ENCODE measurements at places on chromosomes 1 and 21.

DNA sequence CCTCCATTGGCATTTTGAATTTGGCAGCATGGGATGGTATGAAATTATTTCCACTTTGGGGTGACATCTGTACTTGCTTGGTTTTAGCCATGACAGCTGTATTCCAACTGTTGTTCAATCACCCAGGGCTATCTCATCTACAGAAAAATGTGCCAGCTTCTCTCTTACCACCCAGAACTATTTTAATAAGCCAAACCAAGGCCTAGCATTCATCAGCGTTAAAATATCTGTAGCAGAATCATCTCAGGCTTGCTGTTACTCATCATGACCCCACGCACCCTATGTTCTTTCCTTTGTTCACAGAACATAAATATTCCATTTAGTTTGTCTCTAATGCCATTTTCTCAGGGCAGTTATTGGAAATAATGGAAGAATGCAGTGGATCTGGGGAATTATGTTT lies 49.8 kb downstream of the GIPC2 start:
- no peaks in the 10 kb centered on the region for H3K36me3 ChIP-seq
- peaks cover 41% of the 10 kb centered on the region for H3K4me1 ChIP-seq
- no peak for DNase-seq
- no peaks in the 10 kb centered on the region for H3K27me3 ChIP-seq
- H3K27ac ChIP-seq: peak overlapping the region; percentile 95

GRCh38 chr1:92274939-92275338 lies 23.8 kb downstream of the GLMN start:
- H3K27ac ChIP-seq: no peak overlapping the region
- DNase-seq: no peak
- H3K4me1 ChIP-seq: no peaks in the 10 kb centered on the region
- no peaks in the 10 kb centered on the region for H3K27me3 ChIP-seq

DNA sequence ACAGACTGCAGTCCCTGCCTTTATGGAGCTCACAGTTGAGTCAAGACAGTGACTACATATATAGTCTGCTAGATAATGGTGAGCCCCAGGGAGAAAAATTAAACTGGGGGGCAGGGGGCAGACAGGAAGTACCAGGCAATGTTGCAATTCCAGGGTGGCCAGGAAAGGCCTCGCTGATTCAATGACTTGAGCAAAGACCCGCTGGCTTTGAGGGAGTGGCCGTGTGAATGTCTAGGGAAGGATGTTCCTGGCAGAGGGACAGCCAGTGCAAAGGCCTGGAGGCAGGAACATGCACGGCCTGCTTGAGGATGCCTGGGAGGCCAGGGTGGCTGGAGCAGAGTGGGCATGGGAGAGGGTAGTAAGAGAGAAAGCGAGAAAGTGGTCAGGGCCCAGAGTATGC lies 23.0 kb upstream of the EPHA8 start:
- H3K4me1 ChIP-seq: peaks cover 2% of the 10 kb centered on the region
- H3K36me3 ChIP-seq: no peaks in the 10 kb centered on the region
- H3K4me3 ChIP-seq: no peak overlapping the region
- H3K27me3 ChIP-seq: peaks cover 2% of the 10 kb centered on the region
- no peak for DNase-seq

GRCh38 chr1:48691429-48692001 lies 85.2 kb downstream of the BEND5 start:
- DNase-seq: no peak
- H3K4me1 ChIP-seq: no peaks in the 10 kb centered on the region
- no peak overlapping the region for H3K27ac ChIP-seq
- H3K27me3 ChIP-seq: no peaks in the 10 kb centered on the region
- H3K36me3 ChIP-seq: no peaks in the 10 kb centered on the region

DNA sequence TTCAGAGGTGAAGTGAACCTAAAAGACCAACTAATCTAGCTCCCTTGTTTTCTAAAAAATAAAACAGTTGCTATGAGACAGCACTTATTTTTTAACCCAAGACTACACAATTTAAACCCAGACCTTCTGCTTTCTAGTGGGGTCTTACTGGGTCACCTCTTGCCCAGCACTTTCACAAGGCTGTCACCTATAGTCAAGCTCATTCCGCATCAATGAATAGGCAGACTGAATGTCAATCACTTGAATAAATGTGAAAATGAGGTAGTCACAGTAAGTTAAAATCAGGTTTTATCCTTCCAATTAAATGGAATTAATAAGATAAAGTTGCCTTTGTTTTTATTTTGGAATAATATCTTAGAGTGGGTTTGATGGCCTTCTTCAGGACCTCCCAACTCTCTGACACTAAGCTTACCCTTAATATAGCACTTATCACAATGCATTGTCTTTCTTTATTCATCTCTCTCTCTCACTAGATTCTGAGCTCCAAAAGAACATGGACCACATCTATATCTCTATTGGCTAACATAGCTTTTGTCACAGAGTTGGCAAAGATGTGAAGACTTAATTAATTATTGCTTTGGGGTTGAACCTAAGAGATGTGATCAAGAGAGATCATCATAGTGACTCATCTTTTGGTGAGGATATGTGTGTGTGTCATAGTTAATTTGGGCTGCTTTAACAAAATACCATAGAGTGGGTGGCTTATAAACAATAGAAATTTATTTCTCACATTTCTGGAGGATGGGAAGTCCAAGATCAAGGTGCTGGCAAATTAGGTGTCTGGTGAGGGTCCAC lies 248.7 kb upstream of the DAB1 start:
- H3K36me3 ChIP-seq: no peaks in the 10 kb centered on the region
- no peak for DNase-seq
- no peaks in the 10 kb centered on the region for H3K4me1 ChIP-seq
- no peaks in the 10 kb centered on the region for H3K27me3 ChIP-seq

DNA sequence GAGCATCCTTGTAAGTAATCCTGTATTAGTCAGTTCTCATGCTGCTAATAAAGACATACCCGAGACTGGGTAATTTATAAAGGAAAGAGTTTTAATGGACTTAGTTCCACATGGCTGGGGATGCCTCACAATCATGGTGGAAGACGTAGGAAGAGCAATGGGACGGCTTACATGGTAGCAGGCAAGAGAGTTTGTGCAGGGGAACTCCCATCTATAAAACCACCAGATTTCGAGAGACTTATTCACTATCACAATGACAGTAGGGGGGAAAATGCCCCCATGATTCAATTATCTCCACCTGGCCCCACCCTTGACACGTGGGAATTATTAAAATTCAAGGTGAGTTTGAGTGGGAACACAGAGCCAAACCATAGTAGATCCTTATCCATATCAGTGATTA lies 124.7 kb downstream of the HIVEP3 start:
- no peaks in the 10 kb centered on the region for H3K4me1 ChIP-seq
- H3K36me3 ChIP-seq: no peaks in the 10 kb centered on the region
- no peak for DNase-seq
- no peak overlapping the region for H3K27ac ChIP-seq
- no peaks in the 10 kb centered on the region for H3K27me3 ChIP-seq
- H3K4me3 ChIP-seq: no peak overlapping the region

GRCh38 chr1:59298026-59298583 lies 1.2 kb downstream of the FGGY start:
- no peaks in the 10 kb centered on the region for H3K27me3 ChIP-seq
- H3K36me3 ChIP-seq: peaks cover 3% of the 10 kb centered on the region
- DNase-seq: no peak

GRCh38 chr1:67803380-67804279 lies 29.6 kb downstream of the GNG12 start:
- H3K36me3 ChIP-seq: peaks cover 4% of the 10 kb centered on the region
- H3K4me3 ChIP-seq: no peak overlapping the region
- peaks cover 11% of the 10 kb centered on the region for H3K4me1 ChIP-seq

DNA sequence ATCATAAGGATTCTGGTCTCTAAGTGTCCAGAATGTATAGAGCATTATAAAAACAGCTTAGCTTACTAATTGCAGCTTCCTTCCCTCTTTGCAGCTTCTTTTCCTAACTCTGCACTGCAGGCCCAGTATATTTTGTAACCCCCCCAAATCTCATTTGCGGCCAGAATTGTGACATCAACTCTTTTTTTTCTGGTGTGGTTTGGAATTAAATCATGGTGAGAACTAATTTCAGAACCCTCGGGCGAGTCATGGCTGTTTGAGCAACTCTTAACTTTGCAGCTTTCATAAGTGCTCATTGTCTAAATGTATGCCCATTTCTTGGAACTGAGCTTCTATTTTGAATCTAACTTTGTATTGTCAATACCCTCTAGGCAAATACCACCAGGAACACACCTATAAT lies 187.4 kb downstream of the CYYR1 start:
- DNase-seq: no peak
- no peaks in the 10 kb centered on the region for H3K36me3 ChIP-seq
- H3K4me1 ChIP-seq: peaks cover 22% of the 10 kb centered on the region

All from RWPE2 (cell line).